ENCODE measurements at places on chromosomes 12 and 14.

- DNase-seq = no peak
Observed at GRCh38 chr12:112973818-112974231, 4.5 kb upstream of the OAS2 start.

DNA sequence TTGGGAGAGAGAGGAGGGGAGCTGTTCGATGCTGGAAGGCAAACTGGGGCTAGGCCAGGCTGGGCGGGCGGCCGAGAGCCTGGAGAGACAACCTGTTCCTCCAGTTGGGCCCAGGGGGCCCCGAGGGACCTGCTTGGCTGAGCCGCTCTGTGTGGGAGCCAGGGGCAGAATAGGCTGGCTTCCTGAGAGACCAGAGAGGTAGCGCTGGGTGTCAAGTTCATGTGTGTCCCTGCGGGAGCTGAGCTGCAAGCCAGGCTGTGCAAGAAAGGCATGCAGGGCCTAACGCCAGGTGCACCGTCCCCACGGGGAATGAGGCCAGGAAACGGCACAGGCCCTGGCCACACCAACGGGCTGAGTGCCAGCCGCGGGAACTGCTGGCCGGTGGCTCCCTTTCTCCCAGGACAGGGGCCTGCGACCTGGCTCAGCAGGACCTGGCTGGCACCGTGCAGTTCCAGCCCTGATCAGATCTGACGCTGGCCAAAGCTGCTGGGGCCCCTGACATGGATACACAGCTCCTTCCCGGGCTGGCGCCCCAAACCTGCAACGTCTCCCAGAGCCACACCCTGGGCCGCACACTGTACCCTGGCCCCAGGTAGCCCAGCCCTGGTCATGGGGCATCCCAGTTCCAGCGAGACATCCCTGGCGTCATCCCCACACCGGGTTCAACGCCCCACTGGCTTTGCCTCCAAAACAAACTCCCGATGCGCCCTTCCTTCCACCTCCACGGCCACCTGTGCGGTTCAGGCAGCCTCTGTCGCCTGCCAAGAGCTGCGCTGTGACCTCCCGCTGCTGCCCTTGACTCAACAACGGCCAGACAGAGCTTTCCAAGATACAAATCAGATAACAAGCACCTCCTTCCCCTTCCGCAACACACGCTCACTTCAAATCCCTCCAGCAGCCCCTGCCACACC, 65.0 kb downstream of the RFLNA start:
- no peak for DNase-seq

GRCh38 chr14:50532502-50533240, at the start of gene MAP4K5:
TSS of gene MAP4K5 (minus strand) at chr14:50532569. CDS start at chr14:50532049, 520 bp downstream.
- DNase-seq = peak; percentile 89

DNA sequence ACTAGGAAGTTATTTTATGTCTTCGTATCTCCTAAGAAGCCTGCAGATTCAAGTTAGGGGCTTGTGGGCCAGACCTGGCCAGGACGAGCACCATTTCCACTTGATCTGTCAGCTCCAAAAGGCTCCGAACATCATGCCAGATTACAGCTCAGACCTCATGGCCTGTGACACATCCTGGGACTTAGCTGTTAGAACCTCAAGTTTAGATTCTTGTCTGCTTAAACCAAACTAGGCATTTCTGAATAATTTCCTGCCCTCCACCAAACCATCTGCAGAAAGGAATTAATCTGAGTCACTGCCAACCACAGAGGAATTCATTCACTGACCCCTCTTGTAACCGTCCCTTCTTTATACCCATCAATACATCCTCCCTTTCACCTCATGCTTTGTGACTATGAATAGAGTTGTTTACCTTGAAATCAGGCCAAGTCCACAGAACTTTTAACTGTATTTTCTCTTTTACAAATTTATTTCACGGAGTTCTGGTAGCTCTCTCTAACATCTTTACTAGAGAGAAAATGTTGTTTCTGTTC, 120.3 kb downstream of the FBXL14 start:
- DNase-seq = no peak

DNA sequence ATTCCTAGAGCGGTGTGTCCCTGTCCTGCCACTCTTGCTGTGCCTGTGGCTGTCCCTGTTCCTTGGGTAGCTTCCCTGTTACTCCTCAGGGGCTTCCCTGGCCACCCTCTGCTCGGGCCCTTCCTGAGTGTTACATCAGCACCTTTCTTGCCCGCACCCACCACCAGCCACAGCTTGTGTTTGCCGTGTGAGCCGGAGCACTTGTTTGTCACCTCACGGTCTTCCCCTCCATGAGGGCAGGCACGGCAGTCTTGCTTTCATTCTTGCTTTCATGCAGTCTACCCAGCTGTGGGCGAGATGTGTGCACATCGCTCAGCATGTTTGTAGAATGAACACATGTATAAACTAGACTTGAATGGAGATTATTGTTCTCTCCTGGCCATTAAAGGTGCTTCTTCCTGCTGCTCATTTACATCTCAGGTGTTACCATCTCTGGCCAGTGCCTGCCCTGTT, 42.0 kb downstream of the TRAF3 start:
- no peak for DNase-seq

DNA sequence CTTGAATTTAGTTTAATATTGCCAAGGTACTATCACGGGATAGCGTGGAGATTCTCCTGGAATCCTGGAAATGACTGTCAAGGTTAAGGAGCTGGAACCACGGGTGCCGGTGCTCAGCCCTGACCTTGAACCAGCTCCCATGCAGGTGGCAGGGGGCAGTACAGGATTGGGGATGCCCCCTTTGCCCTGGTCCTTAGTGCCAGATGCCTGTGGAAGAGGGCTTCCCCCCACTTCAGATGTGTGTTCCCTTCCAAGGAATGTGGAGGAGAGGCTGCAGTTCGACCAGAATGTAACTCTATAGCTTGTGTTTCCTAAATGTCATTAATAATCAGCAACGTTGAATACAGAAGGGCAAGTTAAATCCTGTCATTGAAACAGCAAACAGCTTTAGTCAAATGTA, 258.9 kb downstream of the VRK1 start:
- no peak for DNase-seq

GRCh38 chr14:93857081-93857480, 68.8 kb upstream of the PRIMA1 start:
- DNase-seq = no peak

GRCh38 chr12:72748971-72749370, 476.8 kb downstream of the TRHDE start:
- no peak for DNase-seq

GRCh38 chr12:34303091-34303870, 281.0 kb downstream of the ALG10 start:
- no peak for DNase-seq

GRCh38 chr12:104734541-104735095, 223.5 kb downstream of the SLC41A2 start:
- no peak for DNase-seq

DNA sequence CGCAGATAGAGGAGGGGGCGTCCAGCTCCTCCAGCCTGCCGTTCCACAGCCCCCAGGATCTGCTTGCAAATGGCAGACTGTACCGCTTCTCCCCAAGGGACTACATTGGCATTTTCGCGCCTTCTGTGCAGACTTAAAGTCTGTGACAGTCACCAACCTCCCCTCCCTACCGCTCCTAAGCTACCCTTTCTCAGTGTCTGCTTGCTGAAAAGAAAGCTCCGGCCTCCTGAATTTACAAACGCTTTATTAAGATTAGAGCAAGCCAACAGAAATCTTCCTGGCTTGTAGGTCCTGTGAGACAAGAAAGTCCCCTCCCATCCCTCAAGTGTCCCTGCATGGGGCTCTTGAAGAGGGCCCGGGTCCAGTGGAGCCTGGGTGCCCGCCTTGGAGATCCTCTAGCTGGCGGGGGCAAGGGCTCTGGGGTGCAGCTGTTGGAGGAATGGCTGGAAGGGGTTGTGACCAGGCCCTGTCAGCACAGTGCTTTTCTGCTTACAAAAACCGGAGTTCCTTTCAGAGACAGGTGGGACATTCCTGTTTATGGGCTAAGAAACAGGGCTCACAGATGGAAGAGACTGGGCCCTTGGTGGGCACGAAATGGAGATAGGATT, 2.8 kb upstream of the DLK1 start:
- no peak for DNase-seq

DNA sequence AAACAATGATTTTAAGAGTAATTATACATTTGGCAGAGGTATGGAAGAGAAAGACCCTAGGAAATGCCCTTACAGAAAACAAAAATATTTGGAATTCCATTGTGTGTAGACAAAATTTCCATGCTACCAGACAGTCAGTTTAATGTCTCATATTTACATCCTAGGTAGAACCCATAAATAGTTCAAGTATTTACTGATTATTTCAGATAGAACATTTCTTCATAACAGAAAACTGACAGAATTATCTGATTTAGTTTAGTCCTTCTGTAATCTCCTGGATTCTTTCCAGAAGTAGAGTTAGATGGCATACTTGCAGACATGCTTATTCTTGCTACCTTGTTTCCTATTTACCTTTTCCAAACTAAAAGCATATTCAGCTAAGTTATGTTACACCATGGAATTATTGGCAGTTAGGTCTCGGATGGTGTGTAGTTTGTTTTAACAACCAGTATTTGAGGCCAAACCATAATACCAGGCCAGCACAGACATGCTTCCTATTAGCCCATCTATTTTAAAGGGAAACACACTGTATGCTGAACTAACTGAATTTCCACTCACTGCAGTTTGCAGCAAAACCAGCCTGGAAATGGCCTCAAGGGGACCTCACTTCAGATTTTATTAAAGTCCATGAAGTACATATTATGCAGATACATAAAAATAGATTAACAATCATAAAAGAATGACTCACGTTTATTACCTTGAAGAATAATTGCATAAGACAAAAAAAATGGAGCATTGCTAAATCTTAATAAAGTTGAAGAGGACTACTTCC, 126.6 kb upstream of the LRIG3 start:
- DNase-seq = no peak

GRCh38 chr12:47868552-47869031, 36.2 kb downstream of the VDR start:
- DNase-seq = peak; percentile 23

DNA sequence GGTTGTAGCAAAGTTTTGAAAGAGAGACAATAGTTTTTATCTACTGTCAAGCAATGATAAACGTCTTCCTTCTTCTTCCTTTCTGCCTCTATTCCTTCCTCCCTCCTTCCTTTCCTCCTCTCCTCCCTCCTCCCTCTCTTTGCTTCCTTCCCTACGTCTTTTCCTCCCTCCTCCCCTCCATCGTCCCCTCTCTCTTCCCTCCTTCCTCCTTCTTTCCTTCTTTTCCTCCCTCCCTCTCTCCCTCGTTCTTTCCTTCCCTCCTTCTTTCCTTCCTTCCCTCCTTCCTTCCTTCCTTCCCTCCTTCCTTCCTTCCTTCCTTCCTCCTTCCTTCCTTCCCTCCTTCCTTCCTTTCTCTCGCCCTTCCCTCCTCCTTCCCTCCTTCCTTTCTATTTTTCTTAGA, 82.8 kb upstream of the KCNA1 start:
- no peak for DNase-seq

- no peak for DNase-seq
Observed at GRCh38 chr14:23299211-23299957, 3.3 kb downstream of the PPP1R3E start.
